ENCODE measurements at places on chromosomes 2 and 18.

DNA sequence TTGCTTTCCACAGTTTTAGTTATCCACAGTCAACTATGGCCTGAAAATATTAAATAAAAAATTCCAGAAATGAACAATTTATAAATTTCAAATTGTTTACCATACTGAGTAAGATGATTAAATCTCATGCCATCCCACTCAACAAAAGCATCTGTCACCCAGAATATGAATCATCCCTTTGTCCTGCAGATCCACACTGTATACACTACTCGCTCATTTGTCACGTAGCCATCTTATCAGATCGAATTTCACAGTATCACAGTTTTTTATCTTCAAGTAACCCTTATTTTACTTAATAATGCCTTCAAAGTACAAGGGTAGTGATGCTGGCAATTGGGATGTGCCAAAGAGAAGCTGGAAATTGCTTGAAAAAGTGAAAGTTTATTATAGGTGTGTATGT lies 291.8 kb upstream of the LRATD1 start:
- no peak for DNase-seq

GRCh38 chr18:55079481-55080355 lies 120.5 kb upstream of the CCDC68 start:
- no peak for DNase-seq

- DNase-seq, result peak; percentile 49
These were observed 2.5 kb upstream of the FAP start for GRCh38 chr2:162245781-162246180.

DNA sequence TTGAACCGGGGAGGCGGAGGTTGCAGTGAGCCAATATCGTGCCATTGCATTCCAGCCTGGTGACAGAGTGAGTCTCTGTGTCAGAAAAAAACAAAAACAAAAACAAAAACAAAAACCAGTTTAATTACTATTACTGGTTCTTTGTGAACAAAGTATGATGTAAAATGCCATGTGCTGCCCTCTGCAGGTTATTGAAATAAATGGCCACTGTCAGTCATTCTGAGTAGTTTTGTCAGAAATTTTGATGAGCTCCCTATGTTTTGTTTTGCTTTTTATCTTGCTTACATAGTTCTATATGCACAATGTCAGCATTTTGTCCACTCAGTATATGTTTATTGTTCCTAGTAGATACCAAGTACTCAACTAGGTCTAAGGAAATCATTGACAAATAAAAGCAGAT lies 423.6 kb upstream of the CHST9 start:
- DNase-seq, result peak; percentile 1

- no peak for DNase-seq
These were observed 254.6 kb upstream of the RBBP8 start for GRCh38 chr18:22678486-22678885.
